ENCODE measurements at places on chromosomes 1 and 21.

GRCh38 chr1:227312361-227313025 is 5.8 kb downstream of the CDC42BPA start:
- no peak for DNase-seq

DNA sequence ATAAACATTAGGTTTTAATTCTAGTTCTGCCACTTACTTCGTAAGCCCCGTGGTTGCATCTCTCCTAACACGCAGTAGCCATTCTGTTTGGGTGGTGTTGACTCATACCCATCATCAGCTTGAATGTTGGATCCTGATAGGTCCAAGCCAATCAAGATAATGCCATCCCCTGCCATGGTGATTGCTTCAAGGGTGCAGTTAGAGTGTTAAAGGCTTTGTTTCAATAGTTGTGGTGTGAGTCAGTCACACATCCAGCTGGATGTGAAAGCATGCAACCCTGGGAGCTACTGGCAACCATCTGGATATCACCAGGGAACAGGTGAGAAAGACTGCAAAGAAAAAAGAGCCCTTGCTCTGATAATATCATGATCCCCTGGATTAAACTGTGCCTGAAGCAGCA is 69.1 kb downstream of the OMA1 start:
- no peak for DNase-seq

DNA sequence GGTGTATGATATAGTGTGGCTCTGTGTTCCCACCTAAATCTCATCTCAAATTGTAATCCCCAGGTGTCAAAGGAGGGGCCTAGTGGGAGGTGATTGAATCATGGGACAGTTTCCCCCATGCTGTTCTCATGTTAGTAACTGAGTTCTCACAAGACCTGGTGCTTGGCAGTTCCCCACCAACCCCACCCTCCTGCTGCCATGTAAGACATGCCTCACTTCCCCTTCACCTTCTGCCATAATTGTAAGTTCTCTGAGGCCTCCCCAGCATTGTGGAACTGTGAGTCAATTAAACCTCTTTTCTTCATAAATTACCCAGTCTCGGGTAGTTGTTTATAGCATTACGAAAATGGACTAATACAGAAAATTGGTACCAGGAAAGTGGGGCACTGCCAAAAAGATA is 1705.3 kb downstream of the NCAM2 start:
- no peak for DNase-seq

DNA sequence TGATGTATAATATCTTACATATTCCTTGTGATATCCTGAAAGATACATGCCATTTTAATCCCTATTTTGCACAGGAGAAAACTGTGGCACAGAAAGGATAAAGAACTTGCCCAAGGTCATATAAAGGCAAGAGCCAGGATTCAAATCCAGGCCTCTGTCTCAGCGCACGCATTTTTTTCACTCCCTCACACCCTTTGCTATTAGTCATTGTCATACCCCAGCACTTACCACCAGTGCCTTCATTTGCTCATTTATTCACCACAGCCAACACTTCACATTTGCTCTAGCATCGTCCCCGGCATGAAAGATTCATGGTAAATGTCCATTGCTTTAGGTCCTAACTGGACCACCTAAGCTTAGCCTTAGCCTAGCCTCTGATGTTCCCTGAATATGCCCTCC is 14.2 kb downstream of the ALX3 start:
- DNase-seq = no peak

All from activated T-cell treated with anti-CD3 and anti-CD28 coated beads for 24 hours (primary cell).